Amniotic epithelial cell (primary cell): ENCODE measurements at places on chromosomes 3 and 15.

DNA sequence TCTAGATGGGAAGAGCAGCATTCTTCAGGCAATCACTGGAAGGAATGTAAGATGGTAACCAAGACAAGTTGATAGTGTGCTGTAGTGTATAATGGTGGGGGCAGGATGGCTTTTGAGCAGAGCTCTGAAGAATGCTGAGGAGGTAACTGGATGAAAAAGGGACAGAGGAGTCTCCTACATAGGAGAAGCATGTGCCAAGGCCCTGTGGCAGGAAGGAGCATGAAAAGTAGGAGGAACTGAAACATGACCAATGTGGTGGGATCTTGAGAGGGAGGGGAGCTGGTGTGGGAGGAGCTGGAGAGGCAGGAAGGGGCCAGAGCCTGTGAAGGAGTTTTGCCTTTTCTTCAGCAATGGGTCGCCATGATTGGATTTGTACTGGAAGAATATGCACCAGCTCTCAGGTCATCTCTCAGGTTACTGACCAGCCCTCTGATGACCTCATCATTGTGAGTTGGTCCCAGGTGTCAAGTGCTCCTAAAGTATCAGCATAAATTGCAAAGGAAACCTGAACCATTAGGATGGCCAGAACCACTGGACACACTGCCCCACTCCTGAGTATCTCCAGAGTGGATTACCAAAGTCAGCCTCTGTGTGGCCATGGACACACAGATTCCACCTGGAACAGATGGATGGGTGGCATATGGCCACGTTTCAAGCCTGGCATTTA is 38.6 kb downstream of the FSD2 start:
- DNase-seq = no peak

- DNase-seq = peak; percentile 66
These were observed 36.8 kb upstream of the SCAANT1 start for GRCh38 chr3:63949005-63949404.

GRCh38 chr3:175029828-175030227 is 170.7 kb downstream of the NAALADL2 start:
- no peak for DNase-seq

GRCh38 chr3:63824309-63824708 is 5.2 kb downstream of the C3orf49 start:
- peak; percentile 53 for DNase-seq

GRCh38 chr15:47718497-47719437 is 1.5 kb downstream of the SEMA6D start:
- no peak for DNase-seq

- no peak for DNase-seq
These were observed 140.5 kb downstream of the GRM7 start for GRCh38 chr3:7001370-7001769.

DNA sequence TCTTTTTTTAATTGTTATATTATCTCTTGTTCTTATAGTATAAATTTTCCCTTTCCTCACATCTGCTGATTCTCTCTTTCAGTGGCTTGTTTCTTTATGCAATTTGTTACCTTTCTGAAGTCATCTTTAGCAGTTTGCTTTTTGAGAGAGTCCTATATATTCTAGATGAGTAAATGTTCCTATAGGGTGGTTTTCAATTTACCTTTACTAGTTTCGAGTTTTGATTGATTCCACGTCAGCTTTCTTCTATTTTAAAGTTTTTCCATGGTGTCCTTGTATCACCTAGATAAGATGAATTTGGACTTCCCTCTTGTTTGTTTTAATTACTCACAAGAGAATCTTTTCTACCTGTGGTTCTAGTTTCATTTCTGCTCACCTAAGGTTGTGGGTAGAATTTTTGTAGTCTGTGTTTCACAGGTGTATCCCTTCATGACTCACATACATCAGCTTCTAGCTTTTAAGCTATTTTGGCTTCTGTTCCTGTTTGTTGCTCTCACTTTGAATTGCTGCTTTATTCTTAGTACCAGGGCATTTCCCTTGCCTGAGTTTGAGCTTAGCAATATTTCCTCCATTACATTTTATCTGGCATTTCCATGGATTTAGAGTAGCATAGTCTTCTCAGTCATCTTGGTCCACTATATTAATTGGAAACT is 6.4 kb downstream of the TEX9 start:
- no peak for DNase-seq

DNA sequence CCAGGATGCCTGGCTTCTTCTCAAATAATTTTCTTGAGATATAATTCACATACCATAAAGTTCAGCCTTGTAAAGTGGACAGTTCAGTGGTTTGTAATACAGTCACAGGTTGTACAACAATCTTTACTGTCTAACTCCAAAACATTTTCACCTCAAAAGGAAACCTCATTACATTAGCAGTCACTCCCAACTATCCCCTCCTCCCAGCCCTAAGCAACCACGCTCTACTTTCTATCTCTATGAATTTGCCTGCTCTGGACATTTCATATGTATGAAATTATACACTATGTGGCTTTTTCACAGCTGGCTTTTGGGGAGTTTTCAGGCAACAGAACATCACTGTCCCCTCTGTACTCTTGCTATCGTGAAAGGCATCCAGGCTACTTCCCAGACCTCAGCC is 17.5 kb downstream of the TGM5 start:
- no peak for DNase-seq

- peak; percentile 33 for DNase-seq
These were observed 114.7 kb downstream of the GADL1 start for GRCh38 chr3:30779686-30780287.

- DNase-seq = no peak
These were observed 8.6 kb downstream of the MAPKAPK3 start for GRCh38 chr3:50625231-50626182.

- DNase-seq = no peak
These were observed 38.7 kb downstream of the CCR4 start for GRCh38 chr3:32990116-32990515.

DNA sequence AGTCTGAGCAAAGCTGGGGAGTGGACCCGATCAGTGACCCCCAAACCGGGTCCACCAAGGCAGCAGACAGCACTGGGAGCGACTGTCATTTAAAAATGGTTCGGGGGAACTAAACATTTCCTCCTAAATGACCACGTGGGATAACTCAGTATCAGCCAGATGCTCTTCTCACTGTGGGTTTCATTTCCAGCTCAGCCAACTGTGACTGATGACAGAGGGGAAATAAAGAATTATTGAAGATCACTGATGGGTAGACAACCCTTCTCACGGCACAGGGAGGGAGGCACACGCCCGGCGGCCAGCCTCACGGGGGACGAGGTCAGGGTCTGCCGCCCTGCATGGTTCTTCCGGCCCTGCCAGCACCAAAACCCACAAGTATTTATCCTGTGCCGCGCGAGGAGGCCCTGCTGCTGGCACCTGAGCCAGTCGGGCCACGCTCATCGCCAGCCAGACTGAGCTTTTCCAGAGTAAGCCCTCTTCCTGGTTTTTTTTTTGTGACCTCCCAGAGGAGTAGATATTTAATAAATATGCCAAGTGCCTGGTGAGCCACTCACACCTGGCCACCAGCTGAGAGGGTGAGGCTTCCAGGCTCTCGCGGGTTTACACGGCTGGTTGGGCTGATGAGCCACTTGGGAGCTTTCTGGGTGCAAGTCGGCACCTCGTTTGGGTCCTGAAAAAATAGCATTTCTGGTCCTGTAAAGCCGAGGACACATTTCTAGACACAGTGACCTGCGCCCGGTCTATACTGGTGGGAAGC is 6.2 kb downstream of the MELTF start:
- DNase-seq = no peak

DNA sequence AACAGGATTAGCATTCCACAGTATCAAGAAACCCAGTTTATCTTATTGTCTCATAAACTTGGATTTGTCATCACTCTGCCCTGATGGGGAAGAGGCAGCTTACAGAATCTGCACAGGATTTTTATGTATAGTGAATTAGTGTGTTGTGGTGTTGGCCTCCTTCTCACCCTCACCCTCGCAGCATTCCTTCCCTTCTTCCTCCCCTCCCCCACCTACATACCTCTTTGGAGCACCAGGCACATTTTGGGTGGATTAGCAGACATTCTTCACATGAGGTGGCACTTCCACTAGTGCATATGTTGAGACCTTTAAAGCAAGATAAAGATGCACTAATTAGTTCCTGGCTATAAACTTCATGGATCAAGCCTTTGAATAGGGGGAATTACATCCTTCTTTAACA is 13.9 kb downstream of the ITGB5 start:
- no peak for DNase-seq

DNA sequence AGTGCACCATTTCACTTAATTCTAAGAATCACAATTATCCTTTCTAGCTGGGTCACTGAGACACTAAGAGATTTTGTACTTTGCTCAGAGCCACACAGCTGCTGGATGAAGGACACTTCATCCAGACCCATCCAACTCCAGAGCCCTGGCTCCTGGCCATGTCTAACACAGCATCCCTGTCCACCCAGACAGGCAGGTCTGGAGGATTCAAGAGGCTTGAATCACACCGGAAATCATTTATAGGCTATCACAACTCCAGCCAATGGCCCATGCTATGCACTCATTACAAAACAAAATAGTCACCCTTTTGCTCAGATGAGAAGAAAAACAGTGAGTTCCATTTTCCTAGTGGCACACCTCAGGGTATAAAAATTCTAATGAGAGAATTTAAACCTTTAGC is 198.2 kb upstream of the LMCD1 start:
- DNase-seq = no peak

DNA sequence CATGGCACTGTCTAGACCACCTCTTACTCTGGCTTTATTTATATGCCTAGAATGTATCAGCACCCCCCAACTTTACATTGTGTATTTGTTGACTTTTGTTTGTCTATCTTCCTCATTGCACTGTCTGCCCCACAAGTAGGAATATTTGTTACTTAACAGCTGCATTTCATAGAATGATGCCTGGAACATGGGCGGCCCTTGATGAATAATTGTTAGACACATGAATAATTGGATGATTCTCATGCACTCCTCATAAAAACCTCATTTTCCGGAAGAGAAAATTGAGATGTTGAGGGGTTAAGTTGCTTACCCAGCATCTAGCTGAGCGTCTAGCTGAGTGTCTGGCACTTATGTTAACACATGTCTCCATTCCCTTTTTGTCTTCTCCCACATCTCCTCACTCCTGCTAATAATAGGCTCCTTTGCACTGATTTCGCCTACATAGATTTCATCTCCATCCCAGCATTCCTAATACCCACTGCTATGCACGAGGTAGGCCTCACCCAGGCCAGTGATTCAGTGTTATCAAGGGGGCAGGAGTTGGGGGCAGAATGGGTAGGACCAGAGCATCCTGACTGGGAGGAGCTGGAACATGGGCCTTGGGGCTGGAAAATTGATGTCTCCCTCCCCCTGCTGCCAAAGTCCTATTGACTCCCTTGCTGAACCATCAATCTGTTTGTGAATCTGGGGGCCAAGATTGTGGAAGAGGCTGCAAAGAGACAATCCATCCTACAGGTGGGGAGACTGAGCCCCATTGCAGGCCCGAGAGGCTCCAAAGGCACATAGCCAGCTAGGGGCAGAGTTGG is 7.8 kb upstream of the WNT7A start:
- no peak for DNase-seq

DNA sequence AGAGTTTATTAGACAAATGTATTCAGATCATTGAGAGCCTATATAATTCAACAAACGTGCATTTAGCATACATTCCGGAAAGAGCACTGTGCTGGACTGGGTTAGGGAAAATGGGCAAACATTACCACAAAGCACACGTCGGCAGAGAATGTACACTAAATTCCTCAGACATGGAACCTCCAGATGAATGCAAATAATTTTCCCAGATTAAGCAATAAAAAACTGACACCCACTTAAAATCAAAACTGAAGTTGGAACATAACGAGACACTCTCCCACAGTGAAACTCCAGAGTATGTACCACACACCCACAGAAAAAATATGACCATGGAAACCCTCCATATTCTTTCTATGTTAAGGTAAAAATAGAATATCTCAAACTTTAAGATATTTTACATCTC is 4.8 kb downstream of the SECISBP2L start:
- peak; percentile 47 for DNase-seq

GRCh38 chr3:153162513-153163392 is 727 bp downstream of the RAP2B start:
- peak; percentile 27 for DNase-seq

- DNase-seq = no peak
These were observed 108.3 kb upstream of the GADL1 start for GRCh38 chr3:31002730-31003129.
